ENCODE measurements at places on chromosomes 7 and 10.

DNA sequence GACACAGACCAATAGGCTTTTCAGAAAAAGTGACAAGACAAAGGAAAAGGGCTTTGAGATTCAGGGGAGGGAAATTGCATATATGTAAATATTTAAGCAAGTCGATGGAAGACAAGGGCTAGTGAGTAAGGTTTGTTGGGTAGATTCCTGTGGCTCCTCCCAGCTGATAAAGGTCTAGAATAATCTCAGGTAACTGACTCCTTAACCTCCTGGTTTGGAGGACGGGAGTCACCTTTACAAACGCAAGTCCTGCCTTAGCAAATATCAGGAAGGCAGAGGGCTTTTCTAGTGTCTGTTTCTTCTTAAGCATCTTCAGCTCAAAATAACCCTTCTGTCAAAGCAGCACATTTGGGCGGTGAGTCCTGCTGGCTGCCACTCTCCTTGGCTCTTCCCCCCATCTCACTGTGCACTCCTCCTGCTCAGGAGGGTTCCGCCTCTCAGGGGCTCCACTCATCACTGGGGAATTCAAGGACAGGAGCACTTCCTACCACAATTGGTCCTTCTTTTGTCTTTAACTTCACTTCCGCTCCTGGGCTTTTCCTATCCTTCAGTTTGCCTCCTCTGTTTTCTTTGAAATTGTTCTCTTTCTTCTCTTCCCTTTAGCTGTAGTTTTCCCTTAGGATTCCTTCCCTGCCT, 496.3 kb upstream of the KLF6 start:
- no peak for DNase-seq

DNA sequence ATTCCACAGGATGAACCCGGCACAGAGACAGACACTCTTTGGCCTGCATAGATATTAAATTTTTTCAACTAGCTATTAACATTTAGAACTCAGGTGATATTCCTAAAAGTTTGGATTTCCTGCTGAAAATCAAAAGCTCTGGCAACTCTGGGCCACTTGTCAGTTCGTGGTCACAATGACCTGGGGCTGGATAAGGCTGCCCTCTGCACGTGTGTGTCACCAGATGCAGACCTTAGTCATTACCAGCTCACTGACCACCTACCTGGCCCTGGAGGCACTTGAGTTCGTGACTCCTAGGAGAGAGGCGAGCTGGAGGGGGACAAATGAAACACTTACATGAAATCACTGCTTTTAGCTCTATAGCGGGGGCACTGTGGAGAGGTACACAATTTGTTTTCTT, 126.5 kb downstream of the HIPK2 start:
- no peak for DNase-seq

DNA sequence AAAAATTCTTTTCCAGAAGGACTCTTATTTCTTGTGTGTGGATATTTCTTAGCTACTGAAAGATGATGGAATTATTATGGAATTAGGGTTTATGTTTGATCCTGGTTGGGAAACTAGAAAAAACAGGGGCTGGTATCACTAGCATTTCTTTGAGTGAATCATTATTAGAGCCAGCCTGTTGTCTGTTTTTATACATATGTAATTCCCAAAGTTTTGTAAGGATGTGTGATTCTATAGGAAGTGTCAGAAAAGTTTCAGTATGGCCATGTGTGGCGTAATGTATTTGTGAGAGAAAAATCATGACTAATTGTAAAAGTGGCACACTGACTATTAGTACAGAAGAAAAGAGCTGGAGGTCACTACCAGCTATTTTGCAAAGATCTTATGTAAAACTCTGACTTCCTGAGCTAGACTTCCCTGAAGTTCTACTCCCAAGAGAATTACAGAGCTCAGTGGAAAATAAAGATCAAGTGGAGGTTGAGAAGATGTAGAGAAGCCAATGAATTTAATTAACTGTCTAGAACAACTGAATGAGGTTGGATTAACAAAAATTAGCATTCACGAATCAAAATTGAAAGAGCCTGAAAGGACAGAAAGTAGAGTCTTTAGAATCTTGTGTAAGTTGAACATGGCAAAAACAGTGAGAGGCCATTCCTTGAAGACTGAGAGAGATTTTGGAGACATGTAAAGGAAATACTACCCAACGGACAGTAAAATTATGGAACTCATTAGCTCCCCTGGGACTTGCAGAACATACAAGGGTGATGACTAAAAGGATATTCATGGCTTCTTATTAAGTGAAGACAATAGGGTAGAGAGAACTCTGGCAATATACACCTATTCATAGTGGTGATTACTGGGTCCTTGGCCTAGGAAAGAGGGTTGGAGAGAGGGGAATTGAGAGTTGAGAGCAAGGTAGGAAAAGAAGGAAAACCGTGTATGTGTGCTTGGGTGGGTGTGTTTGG, 12.5 kb downstream of the ZNF365 start:
- DNase-seq = no peak

- peak; percentile 17 for DNase-seq
Observed at GRCh38 chr7:20330239-20330927, at the start of gene ITGB8. TSS of gene ITGB8 (plus strand) at chr7:20330900. CDS start at chr7:20331807, 907 bp downstream.

- DNase-seq = no peak
Observed at GRCh38 chr7:115941703-115942268, 88.8 kb downstream of the TFEC start.

GRCh38 chr7:69928621-69929020, 330.3 kb downstream of the AUTS2 start:
- no peak for DNase-seq

DNA sequence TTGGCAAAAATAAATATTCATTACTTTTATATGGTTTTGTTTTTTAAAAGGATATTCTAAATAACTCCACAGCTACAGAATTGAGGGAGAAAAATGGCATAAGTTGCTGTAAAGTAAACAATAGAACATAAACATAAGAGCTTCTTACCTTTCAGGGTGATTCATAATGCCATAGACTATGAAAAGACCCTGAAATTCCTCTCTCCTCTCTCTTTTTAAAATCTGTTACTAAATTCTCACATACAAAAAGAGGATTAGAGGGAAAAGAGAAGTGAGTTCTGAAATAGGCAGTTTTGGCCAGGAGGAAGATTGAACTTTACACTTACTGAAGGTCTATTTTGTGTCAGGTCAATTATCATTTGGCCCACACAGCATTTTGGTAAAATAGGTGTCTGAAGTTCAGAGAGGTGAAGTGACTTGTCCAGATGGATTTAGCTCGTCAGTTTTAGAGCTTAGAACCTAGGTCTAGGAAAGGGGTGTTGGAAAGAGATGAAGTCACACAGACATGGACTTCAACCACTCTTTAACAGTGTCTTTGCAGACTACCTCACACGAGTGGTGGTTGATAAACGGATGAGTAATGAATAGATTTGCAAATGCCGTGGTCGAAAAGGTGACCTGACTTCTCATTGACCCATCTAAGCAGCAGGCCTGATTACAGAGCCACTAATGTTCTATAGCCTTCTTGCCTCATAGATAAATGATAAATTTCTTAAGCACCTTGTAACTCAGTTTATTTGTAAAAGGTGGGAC, 190.6 kb upstream of the CCDC6 start:
- DNase-seq = no peak

All from esophagus squamous epithelium (tissue), 5 donors.